ENCODE measurements at places on chromosomes 2 and 18.

DNA sequence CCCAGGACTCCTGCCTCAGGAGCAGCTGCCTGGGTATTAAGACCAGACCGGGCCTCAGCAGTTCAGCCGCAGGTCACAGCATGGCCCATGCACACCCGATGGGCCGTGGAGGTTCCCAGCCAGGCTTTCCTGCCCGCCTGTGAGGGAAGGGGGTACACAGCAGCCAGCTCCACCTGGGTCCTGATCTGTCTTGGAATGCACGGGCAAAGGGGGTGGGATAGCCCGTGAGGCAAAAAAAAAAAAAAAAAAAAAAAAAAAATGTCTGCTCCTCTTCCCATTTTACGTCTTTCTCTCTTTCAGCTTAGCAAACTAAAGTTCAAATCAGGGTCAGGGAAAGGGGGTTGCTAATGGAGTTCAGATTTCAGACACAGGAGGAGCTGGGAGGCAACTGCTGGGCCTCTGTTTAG, 385.2 kb downstream of the TNS1 start:
- DNase-seq: no peak

DNA sequence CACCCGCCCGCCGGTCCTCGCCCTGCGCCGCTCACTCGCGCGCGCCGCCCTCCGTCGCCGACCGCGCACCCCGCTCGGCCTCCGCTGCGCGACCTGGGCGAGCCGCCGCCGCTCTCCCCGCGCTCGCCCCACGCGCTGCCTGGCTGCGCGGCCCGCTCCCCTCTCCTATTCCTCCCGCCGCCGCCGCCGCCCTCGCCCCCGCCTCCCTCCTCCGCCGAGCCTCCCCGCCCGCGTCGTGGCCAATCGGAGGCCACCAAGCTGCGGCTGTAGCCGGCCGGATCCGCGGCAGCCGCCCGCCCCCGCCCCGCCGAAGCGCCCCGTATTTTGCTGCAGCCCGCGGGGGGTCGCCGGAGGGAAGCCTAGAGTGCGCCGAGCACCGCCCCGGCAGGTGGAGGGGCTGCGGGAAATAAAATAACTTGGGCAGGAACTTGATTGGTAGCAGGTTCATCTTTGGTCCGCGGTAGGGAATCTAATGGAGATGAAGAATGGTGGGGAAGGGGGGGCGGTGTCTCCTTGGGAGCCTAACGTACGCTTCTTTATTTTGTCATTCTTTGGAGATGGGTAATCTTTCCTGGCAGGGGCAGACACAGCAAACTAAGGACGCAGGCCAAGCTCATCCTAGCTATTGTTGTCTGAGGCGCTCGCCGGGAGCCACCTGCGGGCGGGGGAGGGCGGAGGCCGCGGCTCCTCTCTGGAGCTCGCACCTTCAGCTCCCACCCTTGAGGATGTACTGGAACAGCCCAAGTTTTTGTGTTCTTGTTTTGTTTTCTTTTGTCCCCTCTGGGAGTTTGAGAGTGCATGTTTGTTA, 1.1 kb upstream of the CDH2 start:
- DNase-seq: no peak

DNA sequence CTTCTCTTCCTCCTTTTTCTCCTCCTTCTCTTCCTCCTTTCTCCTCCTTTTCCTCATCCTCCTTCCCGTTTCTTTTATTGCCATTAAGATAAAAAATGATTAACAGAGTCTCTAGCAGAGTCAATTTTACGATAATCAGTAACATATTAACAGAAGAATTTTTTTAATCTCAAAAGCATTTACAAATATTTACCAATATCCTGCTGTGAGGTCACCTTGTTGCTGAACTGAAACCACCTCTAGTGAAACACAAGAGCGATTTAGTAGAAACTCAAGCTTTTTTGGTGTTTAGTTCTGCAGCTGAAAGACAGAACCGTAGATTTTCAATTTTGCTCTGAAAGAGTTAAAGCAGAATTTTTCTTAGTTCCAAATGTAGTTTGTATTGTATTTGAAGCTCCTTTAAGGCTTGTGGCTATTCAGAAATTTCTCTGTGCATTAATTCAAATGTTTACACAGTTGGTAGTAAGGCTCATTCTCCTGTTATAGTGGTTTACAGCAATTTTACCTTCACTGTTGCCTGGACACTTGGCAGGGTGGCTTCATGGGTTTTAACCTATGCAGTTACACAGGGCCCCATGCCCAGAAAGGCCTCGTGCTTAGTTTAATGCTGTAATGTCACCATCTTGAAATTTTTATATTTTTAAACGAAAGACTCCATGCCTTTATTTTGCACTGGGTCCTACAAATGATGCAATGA, 1106.6 kb upstream of the FAM98A start:
- no peak for DNase-seq

DNA sequence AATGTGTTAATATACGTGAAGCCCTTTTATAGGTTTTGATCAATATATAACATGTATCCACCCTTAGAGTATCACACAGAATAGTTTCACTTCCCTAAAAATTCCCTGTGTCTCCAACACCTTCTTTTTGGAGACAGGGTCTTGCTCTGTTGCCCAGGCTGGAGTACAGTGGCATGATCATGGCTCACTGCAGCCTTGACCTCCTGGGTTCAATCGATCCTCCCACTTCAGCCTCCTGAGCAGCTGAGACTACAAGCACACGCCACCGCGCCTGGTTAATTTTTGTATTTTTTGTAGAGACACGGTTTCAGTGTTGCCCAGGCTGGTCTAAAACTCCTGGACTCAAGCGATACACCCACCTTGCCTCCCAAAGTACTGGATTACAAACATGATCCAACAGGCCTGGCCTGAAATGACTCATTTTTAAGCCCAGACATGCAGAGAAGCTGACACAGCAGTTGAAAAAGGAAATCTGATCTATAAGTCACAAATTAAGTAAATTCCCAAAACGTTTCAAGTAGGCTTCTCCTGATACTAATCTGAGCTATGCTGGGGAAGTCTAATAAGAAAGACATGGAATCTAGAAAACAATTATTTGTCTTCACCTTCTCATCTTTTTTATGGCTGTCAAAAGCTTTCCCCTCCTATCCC, 2.9 kb downstream of the DUSP11 start:
- DNase-seq: no peak

DNA sequence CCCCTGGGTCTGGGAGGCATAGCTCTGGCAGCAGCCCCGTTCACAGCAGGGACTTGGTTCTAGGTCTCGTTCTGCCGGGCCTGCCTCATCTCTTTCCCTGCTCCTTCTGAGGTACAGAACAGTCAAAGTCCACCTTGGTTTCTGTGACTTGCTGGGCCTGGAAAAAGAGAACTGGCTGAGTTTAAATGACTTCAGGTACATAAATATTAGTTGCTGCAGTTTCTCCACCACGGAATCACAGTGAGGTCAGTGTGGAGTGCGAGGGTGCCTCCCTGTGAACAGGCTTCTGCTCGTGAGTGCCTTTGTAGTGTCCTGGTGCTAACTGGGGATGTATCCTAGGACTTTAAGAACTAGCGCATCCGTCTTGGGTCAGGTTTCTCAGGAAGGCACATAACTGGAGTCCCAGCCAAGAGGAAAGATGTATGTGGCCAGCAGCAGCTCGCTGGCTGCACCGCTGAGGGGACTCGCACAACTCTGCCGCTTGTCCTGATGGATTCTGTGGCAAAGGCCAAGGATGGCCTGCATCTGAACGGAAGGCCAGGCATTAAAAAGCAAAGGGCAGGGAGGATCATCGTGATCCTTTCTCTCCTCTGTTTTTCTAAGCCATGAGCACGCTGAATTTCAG, 188.6 kb downstream of the SH3RF3 start:
- no peak for DNase-seq
